ENCODE measurements at places on chromosomes 7 and 10.

DNA sequence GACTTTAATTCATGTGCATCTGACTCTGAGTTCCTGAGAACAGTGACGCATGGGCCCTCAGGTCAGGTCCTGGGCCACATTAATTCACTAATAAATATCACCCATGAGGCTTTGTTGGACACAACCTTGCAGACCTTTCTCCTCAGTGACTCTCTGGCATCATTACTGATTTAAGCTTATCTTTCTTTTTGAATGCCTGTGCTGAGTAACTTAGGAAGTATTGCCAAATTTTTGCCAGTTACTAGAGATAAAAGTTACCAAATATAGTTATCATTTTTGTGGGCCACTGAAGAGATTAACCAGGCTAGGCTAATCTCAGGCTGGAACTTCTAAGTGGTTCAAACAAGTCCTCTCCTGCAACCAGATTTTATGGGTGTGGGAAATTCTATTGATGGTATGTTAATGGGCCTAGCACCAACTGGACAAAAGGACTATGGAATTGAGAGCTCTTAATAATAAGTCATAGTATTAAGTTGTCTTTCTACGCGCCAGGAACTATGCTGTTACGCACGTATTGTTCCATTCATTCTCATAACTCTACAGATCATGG lies 28.8 kb upstream of the PRTFDC1 start:
- no peak for DNase-seq

- no peak for DNase-seq
Measured at GRCh38 chr10:44982114-44982460, 3.5 kb upstream of the DEPP1 start.

DNA sequence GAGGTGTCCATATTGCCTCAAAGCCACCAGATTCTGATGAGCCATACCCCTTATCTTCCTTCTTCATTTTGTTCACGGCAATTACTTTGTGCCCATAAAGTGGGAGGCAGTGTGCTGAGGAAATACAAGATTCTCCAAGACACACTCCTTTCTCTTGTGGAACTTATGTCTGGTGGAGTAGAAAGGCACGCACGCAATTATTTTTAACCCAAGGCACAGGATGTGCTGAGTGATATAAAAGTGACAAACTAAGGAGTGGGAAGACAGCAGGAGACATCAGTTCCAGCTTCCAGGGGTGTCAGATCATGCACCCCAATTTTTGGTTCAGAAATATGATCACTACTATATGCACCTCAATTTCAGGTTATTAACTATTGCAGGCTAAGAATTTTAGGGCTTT lies 94.7 kb upstream of the PDCD4 start:
- no peak for DNase-seq

DNA sequence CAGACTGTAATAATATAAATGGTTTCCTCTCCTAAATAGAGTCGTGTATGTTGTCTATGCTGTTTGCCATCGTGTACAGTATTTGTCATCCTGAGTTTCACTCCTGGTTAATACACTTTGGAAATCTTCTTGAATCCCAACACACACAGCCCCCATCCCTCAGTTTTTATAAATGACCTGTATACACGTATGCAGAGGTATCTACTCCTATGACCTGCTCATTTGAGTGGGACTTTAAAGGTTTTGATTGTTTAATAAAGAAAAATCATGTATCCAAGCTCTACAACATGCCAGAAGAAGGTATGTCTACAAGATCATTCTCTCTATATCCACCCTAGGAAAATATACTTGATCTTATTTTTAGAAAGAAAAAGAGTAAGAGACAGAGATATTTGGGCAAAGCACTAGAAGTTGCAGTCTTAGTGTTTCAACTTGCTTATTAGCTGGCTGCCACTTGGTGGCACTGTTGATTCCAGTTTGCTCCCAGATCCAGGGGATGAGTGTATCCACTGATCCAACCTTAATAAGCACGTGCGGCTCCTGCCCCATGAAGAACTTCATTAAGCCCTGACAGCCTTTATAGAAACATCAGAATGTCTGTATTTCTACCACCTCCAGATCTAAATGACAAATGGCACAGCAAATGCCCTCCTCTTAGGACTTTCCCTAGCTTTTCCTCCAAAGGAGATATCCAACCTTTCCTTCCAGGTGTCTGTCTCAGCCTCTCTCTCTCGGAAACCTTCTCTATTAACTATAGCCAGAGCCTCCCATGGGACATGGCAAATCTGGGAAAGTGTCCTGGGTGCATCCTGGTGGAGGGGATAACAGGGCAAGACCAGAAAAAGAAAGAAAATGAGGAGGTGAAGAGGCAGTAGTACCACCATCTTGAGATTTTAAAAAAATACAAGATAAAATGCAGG lies 181.6 kb upstream of the NEBL start:
- DNase-seq: no peak

- no peak for DNase-seq
Measured at GRCh38 chr7:44461387-44461786, 29.1 kb downstream of the NUDCD3 start.

- DNase-seq: no peak
Measured at GRCh38 chr7:3787717-3788264, 486.7 kb downstream of the SDK1 start.
